ENCODE measurements at places on chromosomes 11 and 22. TPM values are rescaled to one million over a fixed set of nuclear protein-coding genes. Genes with fewer than 3 reads are reported as not detected.

B3GAT1 gene
- 23.1 TPM for total RNA-seq

GRCh38 chr22:20602609-20603164 lies 95.3 kb downstream of the MED15 start:
- DNase-seq = no peak

ACR gene
- 0.55 TPM for total RNA-seq

- DNase-seq = no peak
These were observed 9.0 kb upstream of the CHRM1 start for GRCh38 chr11:62930157-62930556.

Measured in WTC11 (cell line).